LoVo (cell line): ENCODE measurements at places on chromosomes 5 and 9.

- DNase-seq, result no peak
Observed at GRCh38 chr5:149298163-149298562, 26.5 kb downstream of the AFAP1L1 start.

- no peak for DNase-seq
Observed at GRCh38 chr5:124697501-124697900, 48.9 kb downstream of the ZNF608 start.

DNA sequence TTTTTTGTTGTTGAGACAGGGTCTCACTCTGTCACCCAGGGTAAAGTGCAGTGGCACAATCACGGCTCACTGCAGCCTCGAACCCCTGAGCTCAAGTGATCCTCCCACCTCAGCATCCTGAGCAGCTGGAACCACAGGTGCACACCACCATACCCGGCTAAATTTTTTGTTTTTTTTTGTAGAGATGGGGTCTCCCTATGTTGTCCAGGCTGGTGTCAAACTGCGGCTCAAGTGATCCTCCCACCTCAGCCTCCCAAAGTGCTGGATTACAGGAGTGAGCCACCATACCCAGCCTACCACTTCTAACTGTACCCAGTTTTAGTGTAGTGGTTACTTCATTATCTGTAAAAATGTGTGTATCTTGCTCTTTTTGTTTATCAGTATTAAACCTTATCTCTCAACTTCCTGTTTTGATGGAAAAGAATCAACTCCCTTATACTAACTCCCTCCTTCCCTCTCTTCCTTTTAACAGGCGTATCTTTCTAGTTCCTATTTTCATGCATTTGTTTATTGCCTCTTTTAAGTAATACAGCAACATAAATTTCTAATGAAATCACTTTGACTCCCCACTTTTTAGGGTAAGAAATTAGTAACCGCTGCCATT is 33.1 kb downstream of the GRAMD2B start:
- no peak for DNase-seq

DNA sequence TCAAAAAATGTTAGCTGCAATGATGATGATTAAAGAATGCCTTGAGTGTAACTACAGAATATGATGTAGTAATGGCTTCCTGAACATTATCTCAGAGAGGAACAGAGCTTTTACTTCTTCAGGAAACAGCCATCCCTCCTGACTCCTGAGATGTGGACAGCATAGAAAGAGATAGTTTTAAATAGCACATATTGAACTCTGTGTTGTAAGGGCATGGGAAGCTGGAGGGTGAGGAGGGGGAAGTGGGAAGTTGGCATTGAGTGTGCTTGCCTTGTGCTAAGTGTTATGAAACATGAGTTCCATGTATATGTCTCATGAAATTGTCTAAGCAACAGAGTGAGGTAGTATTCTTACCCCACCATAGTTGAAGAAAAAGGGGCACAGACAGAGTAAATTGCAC is 161.5 kb upstream of the SLC28A3 start:
- no peak for DNase-seq

DNA sequence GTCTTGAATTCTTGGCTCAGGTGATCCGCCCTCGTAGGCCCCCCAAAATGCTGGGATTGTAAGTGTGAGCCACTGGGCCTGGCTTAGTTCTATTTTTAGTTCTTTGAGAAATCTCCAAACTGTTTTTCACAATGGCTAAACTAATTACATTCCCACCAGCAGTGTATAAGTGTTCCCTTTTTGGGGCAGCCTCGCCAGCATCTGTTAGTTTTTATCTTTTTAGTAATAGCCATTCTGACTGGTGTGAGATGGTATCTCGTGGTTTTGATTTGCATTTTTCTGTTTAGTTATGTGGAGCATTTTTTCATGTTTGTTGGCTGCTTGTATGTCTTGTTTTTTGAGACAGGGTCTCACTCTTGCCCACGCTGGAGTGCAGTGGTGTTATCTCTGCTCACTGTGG is 28.2 kb downstream of the CNOT6 start:
- DNase-seq, result no peak

GRCh38 chr5:5695266-5695665 is 272.8 kb downstream of the ICE1 start:
- no peak for DNase-seq

DNA sequence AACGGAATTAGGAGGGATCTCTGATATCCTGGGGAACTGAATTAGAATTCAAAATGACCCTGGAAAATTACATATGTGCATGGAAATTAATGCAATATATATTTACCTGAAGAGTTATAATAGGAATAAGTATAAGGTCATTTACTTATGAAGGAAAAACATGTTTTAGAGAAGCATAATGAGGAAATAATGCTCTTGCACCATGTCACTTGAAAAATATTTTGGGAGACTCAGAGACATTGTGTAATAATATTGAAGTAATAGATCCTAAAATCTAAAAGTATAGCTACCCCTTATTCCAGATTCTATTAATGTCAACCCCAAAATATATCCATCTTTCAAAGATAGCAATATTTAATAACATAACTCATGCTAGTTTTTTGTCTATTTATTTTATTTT is 28.4 kb downstream of the SPZ1 start:
- no peak for DNase-seq

DNA sequence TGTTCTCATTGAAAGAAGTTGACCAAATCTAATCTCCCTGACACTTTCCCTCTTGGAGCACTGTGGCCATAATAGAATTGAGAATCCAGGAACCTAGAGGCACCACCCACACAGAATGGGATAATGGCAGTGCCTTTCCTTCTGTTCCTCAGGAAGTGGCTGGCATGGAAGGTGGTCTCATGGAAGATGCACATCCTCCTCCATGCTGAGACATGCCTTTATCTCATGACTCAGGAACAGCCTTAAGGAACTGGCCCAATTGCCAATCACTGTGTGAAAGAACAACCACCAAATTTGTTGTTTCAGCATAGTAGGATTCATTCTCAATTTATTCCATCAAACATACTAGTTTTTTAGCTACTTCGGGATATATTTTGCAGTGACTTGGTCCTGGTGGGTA is 137.5 kb upstream of the RASGRF2 start:
- no peak for DNase-seq

- DNase-seq, result no peak
Observed at GRCh38 chr5:140588311-140589070, 23.9 kb downstream of the SLC35A4 start.

DNA sequence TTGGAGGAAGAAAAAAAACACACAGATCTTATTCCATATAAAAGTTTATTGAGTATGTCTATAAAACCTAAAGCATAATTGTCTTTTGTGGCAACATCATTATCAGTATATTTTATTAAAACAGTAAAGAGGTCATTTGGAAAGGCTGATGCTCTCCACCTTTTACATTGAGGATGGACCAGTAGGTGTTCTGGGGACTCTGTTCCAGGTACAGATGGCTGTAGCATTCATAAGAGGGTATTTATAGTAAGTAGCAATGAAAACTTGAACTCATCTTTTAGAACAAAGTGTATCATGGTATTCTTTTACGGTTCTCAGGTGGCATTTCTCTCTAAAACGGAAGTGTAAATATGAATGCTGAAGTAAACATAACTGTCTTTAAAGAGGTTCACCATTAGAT is 1.8 kb downstream of the GABRA6 start:
- no peak for DNase-seq

DNA sequence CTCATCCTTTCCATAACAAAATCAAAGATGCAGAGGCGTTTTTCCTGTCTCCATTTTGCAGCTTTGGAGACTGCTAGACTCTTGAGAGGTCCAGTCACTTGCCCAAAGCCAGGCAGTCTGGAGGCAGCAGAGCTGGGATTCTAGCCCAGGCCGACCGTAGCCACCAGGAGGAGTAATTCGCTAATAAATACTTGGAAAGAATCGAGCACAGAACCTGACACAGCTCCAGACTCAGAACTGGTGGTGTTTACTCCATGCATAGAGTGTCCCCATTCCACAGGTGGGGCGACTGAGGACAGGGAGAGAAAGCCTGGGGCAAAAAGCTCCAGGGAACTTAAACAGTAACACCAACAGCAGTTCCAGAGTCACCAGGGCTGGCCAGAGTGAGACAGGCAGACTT is 10.7 kb upstream of the CERCAM start:
- no peak for DNase-seq

GRCh38 chr5:120446901-120447300 is 17.2 kb upstream of the PRR16 start:
- DNase-seq, result no peak

DNA sequence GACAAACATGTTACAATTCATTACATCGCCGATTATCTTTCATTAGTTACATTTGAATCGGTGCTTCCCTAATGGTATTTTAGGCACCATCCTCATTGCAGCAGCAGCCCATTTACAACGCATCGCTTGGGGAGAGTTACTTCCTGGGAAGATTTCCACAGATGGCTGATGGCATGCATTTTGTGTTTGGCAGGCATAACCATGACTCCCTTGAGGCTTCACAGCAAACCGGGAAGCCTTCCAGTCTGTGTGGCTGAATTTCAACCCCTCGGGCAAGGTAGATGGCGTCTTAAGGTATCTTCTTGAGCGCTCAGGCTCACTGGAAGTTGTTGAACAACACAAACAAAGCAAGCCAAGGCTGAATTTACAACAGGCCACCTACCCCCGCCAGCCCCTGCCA is 1.6 kb upstream of the DNAH5 start:
- DNase-seq, result no peak

DNA sequence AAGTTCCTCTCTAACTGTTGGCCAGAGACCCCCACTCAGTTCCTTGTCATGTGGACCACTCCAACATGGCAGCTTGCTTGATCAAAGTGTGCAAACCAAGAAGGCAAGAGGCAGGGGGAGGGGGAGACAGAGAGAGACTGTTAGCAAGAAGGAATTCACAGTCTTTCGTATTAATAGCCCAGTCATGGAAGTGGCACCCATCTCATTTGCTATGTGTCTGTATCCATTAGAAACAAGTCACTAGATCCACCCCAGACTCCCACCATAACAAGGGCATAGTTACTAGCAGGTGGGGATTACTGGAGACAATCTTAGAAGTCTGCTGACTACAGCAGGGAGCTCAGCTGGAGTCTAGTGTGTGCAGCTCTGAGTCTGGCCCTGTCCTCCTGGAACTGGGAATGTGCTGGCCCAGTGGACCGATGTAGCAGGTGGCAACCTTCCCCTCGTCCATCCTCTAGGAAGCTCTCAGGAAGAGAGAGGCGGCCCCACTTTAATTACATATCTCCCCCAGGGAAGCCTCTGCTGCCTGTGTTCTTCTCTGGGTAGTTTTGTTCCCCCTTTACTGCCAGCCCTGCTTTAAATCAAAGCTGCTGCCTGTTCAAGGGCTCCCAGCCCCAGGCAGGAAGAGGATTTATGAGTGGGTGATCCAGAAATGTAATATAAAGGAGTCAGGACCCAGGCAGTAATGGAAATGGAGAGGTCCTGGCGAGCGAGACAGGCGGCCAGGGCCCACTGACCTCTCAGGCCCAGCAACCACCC is 47.8 kb upstream of the ALDH1B1 start:
- no peak for DNase-seq

GRCh38 chr5:134873494-134873893 is 677 bp upstream of the TXNDC15 start:
- DNase-seq, result no peak

DNA sequence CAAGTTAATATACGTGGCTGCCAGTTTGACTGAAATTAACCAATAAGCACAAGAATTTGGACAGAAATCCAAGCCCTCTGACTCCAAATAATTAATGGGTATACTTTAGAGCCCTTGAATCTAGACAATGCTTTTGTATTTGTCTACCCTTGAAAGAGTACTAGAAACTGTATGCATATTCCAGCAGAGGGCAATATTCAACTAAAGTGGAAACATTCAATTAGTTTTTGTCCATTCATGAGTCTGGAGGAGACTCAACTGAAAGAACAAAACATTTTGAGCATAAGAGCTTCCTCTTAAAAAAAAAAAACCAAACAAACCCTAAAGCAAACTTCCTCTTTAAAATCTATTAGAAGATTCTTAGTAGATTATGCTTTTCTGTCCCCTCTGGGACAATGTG is 157.8 kb downstream of the ARHGEF28 start:
- DNase-seq, result no peak

DNA sequence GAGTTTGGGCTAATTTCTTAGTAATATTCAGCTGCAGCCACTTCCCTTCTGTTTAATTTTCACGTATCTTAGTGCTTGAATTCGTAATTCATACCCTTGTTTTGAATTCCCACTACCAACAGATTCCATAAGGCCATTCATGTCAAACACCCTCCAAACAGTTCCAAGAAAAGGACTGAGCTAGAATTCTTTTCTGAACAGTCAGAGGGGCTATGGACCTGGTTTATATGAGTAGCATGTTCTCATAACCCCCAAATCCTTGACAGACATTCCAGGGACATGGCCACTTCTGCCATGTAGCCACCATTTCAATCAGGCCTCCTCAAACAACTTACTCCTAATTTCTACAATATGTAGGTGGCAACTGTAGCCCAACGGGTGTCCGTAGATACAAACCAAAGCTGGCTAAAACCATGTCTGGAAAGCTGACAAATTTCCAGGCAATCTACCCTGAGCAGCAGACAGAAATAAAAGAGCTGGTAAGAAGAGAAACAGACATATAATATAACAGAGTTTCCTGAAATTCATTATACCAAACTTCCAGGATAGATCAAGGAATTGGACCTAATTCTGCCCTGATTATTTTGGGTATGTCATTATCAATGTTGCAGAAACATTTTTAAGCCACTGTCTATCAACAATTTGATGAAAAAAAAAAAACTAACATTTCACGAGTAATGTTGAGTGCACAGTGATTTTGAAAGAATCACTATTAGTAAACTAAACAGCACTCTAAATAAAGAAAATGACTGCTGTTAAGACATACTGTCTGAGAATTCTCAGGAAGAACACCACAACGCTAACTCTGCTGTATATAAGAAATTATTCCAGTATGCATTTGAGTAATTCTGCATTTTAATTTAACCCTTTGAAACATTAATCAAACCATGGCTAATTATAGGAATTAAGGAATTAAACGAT is 40.7 kb downstream of the EBF1 start:
- no peak for DNase-seq

GRCh38 chr5:13325765-13326164 is 618.7 kb downstream of the DNAH5 start:
- DNase-seq, result no peak

GRCh38 chr5:177269976-177270375 is 33.5 kb downstream of the RAB24 start:
- DNase-seq, result no peak

- DNase-seq, result no peak
Observed at GRCh38 chr9:137728444-137729311, 109.9 kb downstream of the EHMT1 start.

DNA sequence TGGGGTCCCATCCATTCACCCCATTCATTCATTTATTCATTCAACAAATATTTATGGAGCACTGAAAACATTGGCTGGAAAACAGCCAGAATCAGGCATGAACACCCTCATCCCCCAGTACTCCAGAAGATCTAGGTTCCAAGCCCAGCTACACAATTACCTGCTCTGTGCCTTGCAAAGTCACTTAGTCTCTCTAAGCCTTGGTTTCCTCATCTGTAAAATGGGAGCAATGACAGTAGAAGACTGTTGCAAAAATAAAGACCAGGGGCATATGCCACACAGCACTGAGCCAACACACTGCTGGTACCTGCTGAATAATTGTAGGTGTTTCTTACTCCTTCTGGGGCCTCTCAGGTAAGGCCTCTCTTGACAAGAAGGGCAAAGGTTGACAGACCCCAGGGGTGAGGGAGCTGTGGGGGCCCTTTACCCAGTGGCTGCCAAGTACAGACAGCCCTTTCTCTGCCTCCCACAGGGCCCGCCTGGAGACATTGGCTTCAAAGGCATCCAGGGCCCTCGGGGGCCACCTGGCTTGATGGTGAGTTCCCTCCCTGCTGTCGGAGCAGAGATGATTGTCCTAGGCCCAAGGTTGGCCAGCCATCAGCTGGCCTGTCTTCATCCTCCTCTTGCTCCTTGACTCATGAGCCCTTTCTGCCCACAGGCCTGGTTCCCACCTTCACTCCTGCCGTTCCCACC is 22.6 kb upstream of the ORM1 start:
- DNase-seq, result no peak
